Mammary epithelial cell (primary cell): ENCODE measurements at places on chromosomes 12 and 14. TPM values are rescaled to one million over a fixed set of nuclear protein-coding genes. Genes with fewer than 3 reads are reported as not detected.

CLEC2A gene
- not detected in 2 replicates for total RNA-seq

HOXC6 gene
- total RNA-seq: 1.7 TPM

MGAT2 gene
- total RNA-seq: 40.5 and 44.1 TPM in 2 replicates

HDAC7 gene
- 17.7 TPM for total RNA-seq

CCDC92 gene
- total RNA-seq: 29.7 and 38.0 TPM in 2 replicates

NGB gene
- not detected in 2 replicates for total RNA-seq

PAWR gene
- total RNA-seq: 108 TPM

DAO gene
- not detected in 2 replicates for total RNA-seq

VRTN gene
- total RNA-seq: not detected

DHRS7 gene
- total RNA-seq: 85.0 and 138 TPM in 2 replicates

PDE3A gene
- total RNA-seq: under 0.01 TPM

PRB2 gene
- not detected for total RNA-seq

WNT1 gene
- not detected for total RNA-seq

CCDC175 gene
- not detected in 2 replicates for total RNA-seq

AHNAK2 gene
- 302 TPM for total RNA-seq

GDF3 gene
- not detected for total RNA-seq
